ENCODE measurements at places on chromosomes 16 and 17.

DNA sequence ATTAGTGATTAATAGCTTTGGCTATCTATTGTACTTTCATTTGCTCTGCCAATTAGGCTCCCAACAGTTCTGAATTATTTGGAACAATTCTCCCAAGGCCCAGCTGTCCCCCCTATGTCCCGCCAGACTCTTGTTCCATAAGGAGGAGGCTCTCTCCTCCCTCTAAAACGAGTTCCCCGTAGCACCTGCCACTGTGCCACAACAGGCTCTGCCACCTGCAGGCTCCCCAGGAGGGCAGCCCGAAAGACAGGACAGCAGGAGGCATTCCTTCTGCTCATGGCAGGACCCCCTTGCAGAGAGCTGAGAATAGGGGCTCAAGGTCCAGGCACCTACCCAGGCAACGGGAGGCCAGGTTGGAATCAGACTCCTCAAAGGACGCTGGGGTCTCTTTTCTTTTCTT is 9.0 kb downstream of the PITPNM3 start:
- DNase-seq = no peak

GRCh38 chr17:80882323-80882722 is 109.3 kb upstream of the CHMP6 start:
- DNase-seq = no peak

DNA sequence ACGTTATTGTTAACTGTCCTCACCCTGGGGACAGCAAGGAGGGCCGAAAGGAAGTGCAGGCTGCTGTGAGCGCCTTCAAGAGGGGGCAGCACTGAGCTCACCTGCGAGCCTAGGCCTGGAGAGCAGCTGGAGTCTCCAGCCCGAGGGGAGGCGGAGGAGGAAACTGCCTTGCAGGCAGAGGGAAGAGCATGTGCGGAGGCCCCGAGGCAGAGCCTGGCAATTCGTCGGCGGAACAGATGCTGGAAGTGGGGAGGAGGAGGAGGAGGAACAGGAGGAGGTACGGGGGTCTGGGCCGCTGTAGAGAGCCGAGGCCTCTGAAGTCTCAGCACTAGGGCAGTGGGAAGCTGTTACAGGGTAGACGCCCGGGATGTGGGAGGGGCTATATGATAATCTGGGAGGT is 49.6 kb upstream of the PLCG2 start:
- DNase-seq = no peak

- DNase-seq = no peak
Observed at GRCh38 chr17:33904476-33904875, 350.6 kb upstream of the CCL2 start.

GRCh38 chr17:32276171-32276601 is 10.6 kb downstream of the RHBDL3 start:
- no peak for DNase-seq

DNA sequence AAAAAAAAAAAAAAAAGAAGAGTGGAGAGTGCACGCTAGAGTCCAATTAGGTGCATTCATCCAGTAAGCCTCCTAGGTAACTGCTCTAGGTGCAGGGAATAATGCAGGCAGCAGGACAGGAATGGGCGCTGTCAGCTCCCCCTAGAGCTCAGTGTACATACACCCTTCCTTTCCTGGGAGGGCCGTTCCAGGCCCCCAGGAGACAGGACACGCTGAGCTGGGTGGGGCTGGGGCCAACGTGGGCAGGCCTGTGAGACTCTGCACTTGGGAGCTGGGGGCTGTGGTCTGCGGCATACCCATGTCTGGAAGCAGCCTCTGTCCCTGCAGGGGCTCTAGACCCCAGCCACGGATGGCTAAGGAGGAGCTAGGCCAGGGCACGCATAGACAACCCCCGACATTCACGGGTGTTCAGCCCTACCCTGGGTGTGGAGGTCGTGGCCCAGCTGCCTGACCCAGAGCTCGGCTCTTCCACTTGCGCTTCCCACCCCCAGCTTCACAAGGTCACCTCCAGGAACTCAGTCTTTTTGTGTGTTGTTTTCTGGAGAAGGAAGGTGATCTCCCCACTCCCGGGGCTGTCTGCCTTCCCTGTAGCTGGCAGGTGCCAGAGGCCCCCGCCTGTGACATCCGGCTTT is 1.0 kb upstream of the ANTKMT start:
- peak; percentile 32 for DNase-seq

GRCh38 chr17:79034931-79035485 is 11.0 kb downstream of the C1QTNF1 start:
- DNase-seq = no peak

GRCh38 chr16:56639045-56639444 is 579 bp downstream of the MT1A start:
- no peak for DNase-seq

DNA sequence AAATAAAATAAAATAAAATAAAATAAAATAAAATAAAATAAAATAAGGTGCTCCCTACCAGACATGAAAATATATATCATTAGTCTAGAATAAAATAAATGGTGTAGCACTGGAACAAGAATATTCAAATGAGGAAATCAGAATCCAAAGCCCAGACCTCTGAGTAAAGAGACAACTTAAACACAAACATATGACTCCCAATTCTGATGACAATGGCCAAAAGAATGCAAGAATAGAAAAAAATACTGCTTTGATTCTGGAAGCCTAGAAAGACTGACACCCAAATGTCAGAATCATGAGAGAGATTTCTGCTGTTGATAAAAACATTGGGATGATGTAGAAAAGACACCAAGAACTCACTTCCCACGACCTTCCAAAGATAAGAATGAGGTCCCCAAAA is 27.9 kb downstream of the MYOCD start:
- peak; percentile 28 for DNase-seq

GRCh38 chr16:16938009-16938408 is 532.8 kb downstream of the XYLT1 start:
- DNase-seq = no peak

- DNase-seq = peak; percentile 100
Observed at GRCh38 chr16:84851192-84852127, 31.7 kb downstream of the CRISPLD2 start.

DNA sequence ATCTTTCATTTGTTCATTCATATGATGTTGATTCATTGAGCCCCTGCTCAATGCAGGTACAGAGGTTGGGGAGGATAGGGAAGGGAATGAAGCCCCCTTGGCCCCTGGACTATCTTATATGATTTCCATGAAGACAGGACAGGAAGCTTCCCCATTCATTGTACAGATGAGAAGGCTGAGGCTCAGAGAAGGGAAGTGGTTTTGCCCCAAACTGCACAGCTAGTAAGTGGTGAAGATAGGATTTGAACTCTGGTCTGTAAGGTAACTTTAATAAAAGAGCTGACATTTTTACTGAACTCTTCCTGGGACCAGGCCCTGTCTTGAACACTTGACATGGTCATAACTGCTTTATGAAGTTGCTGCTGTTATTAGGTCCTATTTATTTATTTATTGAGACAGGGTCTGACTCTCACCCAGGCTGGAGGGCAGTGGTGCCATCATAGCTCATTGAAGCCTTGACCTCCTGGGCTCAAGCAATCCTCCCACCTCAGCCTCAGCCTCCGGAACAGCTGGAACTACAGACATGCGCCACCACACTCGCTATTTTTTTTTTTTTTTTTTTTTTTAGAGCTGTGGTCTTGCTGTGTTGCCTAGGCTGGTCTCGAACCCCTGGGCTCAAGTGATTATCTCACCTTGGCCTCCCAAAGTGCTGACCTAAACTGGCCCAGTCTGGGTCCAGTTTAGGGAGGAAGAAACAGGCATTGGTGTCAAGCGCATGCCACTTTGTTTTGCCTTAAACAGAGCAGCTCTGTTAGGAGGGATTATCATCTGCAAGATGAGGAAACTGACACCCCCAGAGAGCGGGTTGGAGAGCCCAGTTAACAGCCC is 5.0 kb downstream of the CTF1 start:
- DNase-seq = no peak

DNA sequence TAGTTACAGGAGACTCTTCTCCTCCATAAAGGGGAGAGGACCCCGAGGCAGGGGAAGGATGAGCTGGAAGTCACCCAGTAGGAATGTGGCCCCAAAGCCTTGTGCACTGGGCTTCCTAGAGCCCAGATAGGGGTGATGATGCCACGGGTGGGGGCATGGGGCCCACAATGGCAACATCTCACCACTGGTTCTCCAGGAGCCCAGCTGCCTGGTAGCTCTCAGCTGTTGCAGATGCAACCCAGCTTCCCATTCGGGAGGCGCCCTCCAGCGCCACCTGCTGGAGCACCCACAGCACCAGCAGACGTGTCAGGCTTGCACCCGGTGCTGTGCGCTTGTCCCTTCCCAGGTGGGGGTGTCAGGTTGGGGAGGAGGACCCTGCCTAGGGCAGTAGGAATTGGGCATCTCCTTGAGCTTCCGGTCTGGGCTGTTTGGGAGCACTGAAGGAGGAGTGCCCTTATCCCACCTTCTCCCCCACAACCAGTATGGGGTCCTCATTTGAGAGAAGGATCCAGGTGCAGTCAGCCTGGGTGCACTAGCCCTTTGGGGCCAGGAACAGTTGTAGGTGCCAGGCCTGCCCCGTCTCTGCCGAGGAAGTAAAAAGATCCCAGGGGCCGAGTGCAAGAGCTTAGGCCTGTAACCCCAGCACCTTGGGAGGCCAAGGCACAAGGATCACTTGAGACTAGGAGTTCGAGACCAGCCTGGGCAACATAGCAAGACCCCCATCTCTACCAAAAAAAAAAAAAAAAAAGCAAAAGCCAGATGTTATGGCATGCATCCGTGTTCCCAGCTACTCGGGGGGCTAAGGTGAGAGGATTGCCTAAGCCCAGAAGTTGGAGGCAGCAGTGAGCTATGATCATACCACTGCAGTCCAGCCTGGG is 14.4 kb downstream of the CDIPT start:
- peak; percentile 64 for DNase-seq

DNA sequence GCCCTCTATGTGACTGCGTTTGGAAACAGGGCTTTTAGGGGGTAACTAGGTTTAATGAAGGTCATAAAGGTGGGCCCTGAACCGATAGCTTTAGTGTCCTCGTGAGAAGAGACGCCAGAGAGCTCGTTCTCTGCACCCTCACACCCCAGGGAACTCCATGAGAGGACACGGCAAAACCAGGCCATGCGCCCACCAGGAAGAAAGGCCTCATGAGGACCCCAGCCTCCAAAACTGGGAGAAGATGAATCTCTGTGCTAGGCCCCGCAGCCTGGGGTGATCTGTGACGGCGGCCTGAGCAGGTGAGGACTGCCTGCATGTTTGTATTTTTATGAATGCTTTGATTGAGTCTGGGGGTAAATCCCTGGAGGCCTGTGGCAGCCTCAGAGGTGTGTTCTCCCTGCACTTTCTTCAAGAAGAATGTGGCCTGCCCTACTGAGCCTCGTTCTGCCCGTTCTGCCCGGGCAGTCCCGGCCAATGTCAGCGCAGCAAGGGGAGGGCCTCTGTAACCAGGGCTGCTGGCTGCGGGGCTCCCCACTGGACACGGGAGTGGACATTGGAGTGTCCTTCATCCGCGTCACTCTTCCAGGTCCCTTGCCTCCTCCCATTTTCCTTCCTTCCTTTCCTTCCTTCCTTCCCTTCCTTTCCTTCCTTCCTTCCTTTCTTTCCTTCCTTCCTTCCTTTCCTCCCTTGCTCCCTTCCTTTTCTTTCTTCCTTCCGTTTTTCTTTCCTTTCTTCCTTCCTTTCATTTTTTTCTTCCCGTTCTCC is 6.8 kb upstream of the RNF213 start:
- DNase-seq = no peak

- DNase-seq = no peak
Observed at GRCh38 chr17:36124879-36125824, 21.5 kb downstream of the CCL4 start.

- no peak for DNase-seq
Observed at GRCh38 chr16:27980919-27981700, 82.4 kb downstream of the GSG1L start.

- no peak for DNase-seq
Observed at GRCh38 chr17:40621578-40621977, 26.0 kb downstream of the SMARCE1 start.
